IPS-NIHi11 (cell line): ENCODE measurements at places on chromosomes 7 and 10.

GRCh38 chr10:90658791-90659190 lies 199.0 kb downstream of the HTR7 start:
- peak; percentile 19 for DNase-seq

- no peak for DNase-seq
Observed at GRCh38 chr7:141874787-141875186, 33.5 kb upstream of the PRSS37 start.

DNA sequence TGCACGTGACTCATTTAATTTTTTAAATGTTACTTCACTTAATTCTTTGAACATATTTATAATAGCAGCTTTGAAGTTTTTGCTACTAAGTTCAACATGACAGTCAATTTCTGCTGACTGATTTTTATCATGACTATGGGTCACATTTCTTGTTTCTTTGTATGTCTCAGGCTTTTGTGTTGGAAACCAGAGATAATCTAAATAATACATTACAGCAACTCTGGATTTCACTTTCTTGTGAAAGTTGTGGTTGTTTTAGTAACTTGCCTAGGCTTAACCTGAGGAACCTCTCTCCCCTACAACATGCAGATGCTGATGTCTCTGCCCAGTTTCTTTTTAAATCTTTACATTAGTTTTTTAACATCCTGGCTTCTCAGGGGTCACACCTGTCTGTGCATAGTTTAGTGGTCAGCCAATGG lies 180.8 kb downstream of the CCDC71L start:
- DNase-seq: no peak

- DNase-seq: no peak
Observed at GRCh38 chr10:10520491-10521385, 496.9 kb upstream of the CELF2 start.

GRCh38 chr7:95225301-95225700 lies 99.0 kb downstream of the PON1 start:
- DNase-seq: no peak
